ENCODE measurements at places on chromosomes 5 and 9.

- DNase-seq = no peak
Measured at GRCh38 chr9:6188466-6188865, 27.1 kb upstream of the IL33 start.

DNA sequence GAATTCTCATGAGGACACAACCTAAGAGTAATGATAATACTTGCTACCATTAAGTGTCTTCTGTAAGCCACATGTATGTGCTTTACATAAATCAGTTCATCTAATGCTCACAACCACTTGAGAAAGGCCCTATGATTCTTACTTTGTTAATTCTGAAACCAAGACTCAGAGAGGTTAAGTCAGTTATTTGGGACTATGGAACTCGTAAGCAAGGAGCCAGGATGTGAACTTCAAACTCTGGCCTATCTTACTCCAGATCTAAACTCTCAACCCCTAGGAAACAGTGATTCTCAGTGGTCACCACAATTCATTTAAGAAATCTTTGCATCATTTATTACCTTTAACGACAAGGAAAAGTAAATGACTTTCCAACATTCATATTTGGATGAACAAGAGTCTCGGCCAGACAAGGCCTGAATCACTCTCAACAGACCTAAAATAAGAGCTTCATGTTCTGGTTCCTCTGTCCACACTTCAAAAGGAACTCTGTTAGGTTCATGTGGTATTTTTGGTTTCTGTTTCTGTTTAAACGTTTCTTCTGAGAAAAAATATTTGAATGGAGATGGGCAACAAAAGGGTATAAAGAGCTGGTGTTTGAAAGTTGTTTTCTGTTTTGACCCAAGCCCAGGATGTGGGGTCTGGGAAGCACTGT lies 104.8 kb downstream of the LPAR1 start:
- no peak for DNase-seq

DNA sequence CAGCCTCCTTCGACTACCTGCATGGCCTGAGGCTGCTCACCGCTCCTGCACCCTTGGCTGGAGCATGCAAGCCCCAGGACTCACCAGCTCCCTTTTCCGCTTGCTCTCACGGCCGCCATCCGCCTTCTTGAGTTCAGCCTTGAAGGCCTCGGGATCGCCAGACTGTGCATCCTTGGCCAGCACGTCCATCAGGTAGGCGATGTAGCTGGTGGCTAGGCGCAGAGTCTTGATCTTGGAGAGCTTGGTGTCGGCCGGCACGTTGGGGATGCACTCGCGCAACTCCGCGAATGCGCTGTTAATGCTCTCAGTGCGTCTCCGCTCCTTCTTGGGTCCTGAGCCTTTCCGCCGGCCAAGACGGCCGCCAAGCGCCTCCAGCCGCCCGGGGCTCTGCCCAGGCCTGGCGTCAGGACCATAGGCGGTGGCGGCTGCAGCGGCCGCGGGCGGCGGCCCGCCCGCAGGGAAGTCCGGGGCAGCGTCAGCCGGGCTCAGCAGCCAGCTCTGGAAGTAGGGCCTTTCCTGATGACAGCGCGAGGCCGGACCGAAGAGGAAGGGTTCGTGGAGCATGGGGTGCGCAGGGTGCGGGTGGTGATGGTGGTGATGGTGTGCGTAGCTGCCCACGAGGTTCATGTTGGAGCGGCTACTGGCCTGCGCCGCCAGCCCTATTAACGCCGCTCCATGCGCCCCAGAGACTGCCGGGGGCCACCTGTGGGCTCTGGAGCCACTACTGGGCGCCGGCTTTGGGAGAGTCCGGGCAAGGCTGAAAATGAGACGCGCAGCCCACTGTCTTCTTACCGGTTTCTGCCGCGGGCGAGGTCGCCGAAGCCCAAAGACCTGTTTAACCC lies 424 bp downstream of the HAND1 start:
- DNase-seq = no peak

DNA sequence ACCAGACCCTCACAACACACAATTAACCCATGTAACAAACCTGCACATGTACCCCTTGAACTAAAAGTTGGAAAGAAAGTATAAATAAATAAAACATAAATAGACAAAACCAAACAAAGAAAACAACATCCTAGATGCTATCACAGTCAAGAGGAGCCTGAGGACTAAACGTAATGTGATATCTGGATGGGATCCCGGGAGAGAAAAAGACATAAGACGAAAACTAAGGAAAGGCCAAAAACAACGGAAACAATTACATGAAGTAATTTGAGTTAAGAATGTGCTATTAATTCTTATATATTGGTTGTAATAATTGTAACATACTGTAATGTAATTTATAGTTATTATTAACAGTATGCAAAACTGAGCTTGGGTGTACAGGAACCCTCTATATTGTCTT lies 793.9 kb downstream of the SEMA5A start:
- no peak for DNase-seq

GRCh38 chr5:20286512-20286911 lies 298.5 kb upstream of the CDH18 start:
- DNase-seq = no peak

GRCh38 chr5:180007582-180007981 lies 64.0 kb downstream of the RNF130 start:
- no peak for DNase-seq

DNA sequence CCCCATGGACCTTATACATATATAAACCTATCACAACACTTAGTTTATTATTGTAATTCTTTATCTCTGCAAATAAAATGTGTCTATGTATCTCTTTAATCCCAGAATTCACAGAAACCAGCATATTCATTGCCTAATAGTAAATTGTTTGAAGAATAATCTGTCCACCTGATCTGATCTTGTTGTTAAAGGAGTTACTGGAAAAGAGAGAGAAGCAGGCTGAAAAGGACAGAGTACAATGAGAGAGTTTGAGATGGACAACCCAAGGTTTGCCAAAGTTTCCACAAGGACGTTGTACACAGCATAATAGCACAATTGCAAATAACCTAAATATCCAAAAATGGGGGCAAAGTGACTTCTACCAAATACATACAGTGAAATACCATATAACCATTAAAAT lies 23.8 kb downstream of the PLPP1 start:
- DNase-seq = no peak

DNA sequence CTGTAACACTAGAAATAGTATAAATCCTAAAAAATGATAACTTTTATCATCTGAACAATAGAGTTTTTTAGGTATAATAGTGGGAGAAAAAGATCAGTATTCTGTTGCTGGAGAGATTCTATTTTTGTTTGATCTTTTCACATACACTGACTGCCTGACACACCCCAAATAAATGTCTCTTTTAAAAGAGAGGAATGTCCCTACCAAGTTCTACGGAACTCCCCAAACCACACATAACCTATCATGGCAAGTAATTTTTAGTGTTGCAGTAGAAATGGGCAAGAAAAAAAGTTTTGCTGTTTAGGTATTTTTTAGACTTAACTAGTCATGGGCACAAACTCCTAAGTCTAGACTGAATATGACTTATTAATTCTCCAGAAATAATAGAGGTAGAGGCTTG lies 139.1 kb downstream of the ELAVL2 start:
- no peak for DNase-seq

DNA sequence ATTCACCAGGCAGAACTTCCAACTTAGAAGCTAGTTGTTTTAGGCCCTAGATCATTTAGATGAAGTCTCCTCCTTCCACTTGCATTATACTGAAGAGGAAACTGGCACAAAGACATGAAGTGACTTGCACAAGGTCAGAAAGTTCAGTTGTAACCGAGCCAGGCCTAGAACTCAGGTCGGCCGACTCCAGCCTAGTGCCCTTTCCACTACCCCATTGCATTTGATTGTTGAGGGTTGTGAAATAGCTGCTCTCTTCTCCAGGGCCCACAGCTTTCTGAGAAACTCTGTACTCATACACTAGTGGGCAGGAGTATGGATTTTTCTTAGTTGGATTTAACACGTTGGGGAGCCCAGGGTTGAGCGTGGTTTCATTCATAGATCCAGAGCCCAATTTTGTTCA lies 5.6 kb downstream of the ZNF462 start:
- no peak for DNase-seq

DNA sequence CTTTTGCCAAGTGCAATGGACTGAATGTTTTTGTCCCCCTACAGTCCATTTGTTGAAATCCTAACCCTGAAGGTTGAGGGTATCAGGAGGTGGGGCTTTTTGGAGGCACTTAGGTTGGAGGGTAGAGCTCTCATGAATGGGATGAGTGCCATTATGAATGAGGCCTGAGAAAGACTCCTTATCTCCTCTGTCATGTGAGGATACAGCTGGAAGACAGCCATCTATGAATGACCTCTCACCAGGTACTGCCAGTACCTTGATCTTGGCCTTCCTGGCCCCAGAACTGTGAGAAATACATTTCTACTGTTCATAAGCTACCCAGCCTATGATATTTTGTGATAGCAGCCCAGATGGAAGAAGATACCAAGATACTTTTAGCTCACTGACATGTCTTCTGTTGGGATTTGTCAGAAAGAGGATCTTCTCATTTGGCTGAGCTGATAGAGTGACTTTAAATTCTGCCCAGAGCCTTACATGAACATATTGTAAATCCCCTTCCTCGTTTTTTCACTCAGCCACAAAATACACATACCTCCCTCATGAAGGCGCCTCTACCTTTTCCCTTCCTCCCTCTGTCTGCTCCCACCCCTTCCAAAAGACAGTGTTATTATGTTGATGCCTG lies 256.4 kb downstream of the PDZD2 start:
- DNase-seq = no peak

GRCh38 chr5:54469622-54470021 lies 14.1 kb downstream of the HSPB3 start:
- no peak for DNase-seq

DNA sequence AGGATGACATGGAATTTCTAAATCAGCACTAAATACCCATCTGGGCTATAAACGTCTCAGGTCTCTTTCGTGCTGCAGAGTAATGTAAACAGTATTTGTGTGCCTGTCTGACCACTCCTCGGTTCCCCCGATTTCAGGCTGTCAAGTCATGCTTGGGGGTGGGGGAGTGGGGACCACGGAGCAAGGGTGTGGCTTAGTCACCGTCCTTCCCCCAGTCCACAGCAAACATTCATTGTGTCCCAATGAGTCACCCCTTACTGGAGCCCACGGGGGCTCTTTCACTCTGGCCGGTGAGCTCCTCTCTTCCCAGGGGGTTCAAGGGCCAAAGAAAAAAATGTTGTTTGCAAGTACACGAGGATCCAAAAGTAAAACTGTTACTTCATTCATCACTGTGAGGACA lies 72.4 kb upstream of the ICE1 start:
- no peak for DNase-seq

DNA sequence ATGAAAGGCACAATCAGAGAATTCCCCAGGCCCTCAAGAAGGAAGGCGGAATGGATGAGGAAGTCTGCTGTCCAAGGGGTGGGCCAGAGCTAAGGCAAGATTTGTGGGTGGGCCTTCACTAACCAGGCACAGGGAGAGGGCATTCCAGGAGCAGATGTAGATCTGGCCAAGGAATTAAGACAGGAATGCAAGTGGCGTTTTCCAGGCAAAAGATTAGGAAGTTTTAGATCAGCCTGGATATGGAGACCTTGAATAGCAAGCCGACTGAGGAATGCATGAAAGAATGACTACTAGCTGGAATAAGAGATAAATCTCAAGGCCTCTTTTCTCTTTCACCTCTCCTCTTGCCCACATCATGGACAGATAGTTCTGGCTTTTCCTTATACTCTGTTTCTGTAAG lies 68.5 kb downstream of the GHR start:
- DNase-seq = no peak

DNA sequence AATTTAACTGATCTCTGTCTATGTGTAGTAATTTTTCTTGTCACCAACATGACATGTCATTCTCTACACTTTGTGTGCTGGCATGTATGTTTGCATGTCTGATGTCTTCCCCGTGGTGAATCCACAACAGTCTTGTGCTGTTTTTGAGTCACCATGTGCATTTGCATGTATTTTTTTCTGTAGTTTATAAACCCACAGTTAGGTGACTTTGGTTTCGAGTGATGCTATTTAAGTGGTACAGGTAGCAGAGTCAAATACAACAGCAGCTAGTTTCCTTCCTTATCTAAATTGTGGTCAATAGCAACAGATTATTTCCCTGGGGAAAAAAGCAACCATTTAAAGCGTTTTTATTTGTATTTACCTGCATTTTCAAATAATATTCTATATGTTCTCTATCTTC lies 89.9 kb upstream of the FSD1L start:
- no peak for DNase-seq

DNA sequence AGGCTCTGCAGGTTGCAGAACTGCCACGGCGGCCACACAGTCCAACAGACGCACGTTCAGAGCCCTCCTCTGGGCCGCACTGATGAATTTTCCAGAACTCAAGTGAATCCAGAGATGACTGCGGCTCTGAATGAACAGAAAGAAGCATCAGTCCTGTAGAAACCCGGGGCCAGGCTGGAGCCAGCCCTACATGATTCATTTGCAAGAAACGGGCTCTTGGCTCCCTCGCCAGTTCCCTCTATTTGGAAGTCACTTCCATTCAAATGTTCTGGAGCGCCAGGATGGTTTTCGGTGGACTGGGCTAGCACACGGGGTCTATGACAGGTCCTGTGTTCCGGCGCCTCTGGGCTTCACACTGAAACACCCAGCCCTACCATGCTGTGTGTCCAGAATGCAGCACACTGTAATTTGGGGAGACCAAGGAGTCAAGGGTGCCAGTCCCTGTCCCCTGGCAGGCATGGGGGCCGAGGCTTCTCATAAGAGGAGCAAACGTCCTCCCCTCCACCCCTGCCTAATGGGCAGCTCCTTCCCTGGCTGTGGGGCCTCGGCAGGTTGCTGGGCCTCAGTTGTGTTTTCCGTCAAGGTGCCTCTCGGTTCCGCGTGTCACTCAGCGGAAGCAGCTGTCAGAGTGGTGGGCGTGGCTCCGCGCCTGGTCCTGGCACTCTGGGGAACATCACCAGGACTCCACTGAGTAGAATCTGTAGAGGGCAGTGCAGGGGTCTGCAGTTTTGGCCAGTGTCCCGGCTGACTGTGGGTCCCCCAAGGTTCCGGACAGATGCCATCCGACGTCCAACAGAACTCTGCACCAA lies 18.1 kb upstream of the COL5A1 start:
- DNase-seq = no peak

GRCh38 chr5:135560858-135561257 lies 17.9 kb downstream of the CXCL14 start:
- DNase-seq = peak; percentile 9

DNA sequence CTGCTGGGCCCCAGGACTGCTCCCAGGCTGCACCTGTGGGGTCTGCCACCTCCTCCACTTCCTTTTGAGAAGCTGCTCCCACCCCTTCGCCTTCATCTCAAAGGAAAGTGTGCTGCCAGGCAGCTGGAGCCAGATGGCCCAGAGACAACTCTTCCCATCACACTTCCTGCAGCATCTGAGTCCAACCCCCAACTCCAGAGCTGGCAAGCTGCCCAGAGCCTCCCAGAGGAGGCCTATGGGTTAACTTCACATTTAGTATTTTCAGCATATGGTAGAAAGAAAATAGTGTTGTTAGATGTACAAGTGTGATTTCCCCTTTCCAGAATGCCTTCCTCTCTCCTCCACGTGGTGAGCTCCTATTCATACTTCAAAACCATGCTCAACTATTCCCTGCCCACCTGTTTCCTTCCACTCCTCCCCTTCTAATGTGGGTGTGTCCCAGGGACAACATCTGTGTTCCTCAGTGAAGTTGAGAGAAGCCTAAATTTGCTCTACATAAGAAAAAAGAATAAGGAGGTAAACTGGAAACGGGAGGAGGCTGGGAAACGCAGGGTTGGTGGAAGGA lies 38.6 kb upstream of the KCNMB1 start:
- DNase-seq = no peak

GRCh38 chr5:143174714-143175398 lies 228.6 kb downstream of the NR3C1 start:
- DNase-seq = no peak

GRCh38 chr5:889075-889710 lies 3.4 kb downstream of the BRD9 start:
- no peak for DNase-seq

Measured in activated naive CD4-positive, alpha-beta T cell (primary cell).